Naive B cell (primary cell): ENCODE measurements at places on chromosomes 6 and 20.

GRCh38 chr20:37309290-37309689 is 19.8 kb downstream of the MANBAL start:
- DNase-seq: no peak

DNA sequence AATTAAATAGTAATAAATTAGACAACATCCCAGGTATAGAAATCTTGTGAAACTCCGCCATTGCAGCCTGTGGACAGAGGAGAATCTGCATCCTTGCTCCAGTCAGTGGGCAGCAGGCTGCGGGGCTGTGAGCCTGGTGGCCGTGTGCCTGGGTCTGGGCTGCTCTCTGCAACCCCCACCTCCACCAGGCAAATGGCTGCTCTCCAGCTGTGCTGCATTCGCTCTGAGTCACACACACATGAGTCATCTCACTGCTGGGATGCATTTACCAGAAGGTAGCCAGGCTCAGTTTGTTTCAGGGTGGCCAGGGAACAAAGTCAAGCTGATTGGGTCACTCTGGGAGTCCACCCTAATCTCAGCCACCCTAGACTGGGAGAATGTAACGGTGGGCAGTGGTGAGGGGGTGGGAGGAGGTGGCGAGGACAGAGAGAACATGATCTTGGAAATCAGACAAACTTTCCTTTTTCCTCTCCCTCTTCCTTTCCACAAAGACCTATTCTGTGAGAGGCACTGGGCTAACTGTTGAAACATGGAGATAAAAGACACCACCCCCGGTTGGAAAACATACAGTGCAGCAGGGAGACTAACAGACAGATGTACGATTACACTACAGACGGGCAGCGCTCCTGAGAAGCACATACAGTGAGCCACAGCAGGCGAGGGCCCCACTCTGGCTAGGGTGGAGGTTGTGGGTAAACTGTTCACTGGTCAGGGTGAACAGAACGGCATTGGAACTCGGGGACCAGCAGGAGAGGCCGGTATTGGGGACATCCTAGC is 59.2 kb downstream of the TRAM2 start:
- no peak for DNase-seq

DNA sequence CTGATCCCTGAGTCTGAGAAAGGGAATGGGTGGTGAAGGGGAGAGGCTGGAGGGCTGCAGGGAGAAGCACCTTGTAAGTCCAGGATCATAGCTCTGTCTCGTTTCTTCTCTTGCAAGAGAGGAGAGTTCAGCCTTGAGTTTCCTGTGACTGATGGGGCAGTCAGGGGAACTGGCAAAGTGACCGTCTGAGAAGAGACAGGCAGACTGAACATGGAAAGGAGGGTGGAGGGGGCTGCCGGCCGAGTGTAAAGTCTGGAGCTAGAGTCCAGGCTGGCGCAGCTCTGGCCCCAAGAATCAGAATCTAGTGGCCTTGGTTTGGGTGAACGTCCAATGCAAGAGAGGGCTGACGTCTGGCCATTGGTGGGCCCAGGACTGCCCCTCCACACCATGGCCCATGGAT is 72.5 kb downstream of the TCP11 start:
- no peak for DNase-seq

DNA sequence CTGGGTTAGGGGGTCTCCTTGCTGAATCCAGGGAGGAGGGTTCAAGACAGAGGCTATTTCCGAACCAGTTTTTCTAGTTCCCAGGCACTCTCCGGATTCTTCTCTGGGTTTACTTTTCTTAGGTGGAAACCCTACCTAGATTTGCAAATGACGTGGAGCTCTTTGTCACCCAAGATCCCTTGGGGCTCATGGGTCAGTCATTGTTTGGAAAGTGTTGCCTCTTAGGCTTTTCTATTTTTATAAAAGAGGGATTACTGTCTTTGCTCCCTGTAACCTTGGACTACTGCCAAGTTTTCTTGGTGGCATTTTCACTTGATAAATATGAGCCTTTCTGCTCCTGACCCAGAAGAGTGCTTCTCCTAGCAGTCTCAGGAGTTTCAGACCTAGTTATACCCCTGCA is 33.6 kb downstream of the FAM209B start:
- DNase-seq: no peak

DNA sequence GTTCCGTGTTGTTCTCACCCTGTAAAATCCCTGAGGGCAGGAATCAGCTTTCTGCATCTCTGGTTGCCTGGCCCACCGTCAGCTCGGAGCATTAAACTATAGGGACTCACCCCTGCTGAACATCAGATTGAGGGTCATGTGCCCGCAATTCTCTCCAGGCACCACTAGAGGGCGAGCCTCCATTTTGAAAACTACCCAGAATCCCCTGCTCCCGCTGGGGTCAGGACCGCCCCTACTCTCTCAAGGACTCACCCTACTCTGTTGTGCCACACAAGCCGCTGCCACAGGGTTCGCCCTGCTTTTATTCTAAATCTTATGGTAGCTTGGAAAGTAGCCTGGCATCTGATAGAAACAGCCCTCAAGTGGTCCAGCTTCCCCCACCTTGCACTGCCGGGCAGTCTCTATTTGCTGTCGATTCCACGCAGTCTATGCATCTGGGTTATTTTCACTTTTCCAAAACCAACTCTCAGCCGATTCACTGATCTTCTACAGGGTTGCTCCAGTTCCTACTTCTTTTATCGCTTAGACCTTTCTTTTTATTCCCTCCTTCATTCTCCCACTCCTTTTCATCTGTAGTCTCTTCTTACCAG is 244.1 kb upstream of the QKI start:
- no peak for DNase-seq
